Stimulated activated CD8-positive, alpha-beta memory T cell treated with anti-CD3 and anti-CD28 coated beads, Interleukin-4, amount 100 ng/mL, for 4 hours (primary cell): ENCODE measurements at places on chromosomes 7 and 10.

DNA sequence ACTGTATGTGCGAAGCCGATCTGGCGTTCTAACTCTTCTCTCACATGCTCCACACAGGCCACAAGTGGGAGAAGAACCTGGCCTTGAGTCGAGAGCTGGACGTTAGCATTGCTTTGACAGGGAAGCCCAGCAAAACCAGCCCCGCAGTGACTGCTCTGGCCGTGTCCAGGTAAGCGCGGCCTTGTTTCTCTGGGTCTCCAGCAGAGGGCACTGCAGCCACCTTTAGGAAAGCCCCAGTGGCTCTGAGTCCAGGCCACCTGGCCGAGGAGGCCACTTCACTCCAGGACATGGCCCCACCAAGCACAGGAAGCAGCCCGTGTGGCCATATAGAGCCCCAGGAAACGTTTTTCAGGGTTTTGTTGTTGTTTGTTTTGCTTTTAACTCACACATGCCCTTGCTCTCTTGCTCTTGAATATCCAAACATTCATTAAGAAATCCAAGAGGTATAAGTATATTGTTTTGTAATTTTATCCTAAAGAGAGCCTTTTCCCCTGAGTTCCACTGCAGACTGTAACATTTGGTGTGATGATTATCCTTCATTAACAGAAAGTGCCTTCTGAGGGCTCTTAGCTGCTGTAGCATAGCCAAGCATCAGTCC, 41.8 kb upstream of the LRRC18 start:
- DNase-seq: no peak

DNA sequence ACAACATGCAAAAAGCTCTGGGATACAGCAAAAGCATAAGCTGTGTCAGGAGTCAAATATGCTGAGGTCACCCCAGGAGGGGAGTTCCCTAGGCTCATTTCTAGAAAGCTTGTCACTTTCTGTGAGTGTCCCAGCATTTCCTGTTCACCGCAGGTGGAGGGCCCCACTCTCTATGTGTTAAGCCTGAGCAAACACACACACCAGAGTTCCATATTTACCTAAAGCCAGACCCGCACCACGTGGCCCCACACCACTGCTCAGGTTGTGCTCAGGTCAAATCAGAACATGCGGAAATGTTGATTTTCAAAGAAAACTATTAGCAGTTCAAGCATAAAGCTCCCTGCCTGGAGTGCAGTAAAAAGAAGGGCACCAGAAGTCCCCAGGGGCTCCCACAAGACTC, 259.6 kb upstream of the PPP2R2D start:
- no peak for DNase-seq

DNA sequence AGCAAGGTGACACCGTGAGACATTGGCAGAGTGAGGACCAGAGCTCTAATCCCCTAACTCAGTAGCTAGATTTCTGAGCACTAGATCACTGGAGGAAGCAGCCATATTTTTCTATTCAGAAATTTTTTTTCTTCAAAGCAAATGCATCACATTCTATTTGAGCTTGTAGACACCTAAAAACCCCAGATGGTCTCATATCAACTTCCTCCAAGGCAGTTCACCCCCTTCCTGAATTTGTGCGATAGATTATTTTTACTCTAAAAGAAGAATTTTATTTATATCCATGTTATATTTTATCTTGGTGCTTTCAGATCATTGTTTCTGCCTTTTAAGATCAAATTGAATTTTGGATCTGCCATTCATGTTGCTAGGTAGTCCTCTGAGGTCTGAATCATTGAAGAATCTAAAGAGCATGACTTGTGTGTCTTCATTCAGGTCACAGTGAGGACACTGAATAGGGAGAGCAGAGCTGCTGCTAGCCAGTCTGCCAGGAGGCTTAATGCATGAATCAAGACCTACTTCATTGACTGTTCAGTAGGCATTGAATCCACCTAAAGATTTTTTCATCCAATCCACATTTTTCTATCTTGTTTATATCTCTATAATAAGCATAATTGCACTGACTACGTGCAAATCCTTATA, 92.9 kb upstream of the LRRTM3 start:
- no peak for DNase-seq

GRCh38 chr10:67923551-67923950, 39.1 kb downstream of the SIRT1 start:
- no peak for DNase-seq

DNA sequence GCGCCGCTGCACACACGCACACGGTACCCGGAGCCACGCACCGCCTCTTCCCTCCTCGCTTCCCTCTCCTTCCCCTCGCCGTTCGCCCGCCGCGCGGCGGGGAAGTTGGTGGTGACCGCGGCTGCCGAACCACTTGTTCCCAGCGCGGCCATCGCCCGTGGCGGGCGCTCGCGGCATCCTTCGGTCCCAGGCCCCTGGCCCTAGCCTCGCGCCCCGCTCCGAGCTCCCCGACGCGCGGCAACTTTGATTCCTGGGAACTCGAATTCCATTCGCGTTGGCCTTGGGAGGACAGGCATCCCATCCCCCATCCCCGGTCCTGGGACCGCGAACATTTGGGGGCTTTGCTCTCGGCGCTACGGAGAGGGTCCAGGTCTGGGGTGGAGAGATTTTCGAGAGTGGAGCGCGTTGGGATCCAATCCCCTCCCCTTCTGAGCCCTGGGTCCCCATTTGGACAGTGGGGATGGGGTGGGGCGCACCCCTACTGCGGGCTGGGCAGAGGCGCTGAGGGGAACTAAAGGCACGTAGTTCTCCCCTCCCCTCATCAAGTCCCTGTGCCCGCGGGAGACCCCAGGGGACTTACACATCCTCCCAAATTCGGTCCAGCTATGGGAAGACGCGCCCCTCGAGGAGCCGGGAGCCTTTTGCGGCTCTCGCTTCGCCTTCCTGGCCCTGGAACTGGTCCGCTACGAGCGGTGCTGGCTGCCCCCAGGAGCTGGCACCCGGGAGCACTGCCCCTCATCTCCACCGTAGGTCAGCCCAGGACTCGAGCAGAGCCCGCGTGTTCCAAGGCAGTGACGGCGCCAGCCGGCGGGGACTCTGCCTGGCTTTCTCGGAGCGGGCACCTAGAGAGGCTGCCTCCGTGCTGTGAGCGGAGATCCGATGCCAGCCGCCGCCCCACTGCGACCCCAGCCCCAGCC, 834 bp downstream of the CDH23 start:
- no peak for DNase-seq

GRCh38 chr7:127017196-127017595, 235.5 kb downstream of the GRM8 start:
- no peak for DNase-seq
